T-helper 22 cell (primary cell): ENCODE measurements at places on chromosomes 7 and 10.
A peak's percentile ranks its signal among the peaks of the same experiment; 100 is the strongest.

- no peak for DNase-seq
Measured at GRCh38 chr7:28983396-28984190, 25.5 kb upstream of the TRIL start.

- no peak for DNase-seq
Measured at GRCh38 chr7:69598487-69599285, 411 bp downstream of the AUTS2 start.

- no peak for DNase-seq
Measured at GRCh38 chr7:28955356-28955717, 2.8 kb downstream of the TRIL start.

- DNase-seq, result no peak
Measured at GRCh38 chr10:91884536-91884935, 24.8 kb downstream of the FGFBP3 start.

GRCh38 chr7:154183482-154183881, 131.3 kb downstream of the DPP6 start:
- no peak for DNase-seq

GRCh38 chr7:36165059-36165458, 12.0 kb downstream of the EEPD1 start:
- DNase-seq, result no peak

- DNase-seq, result no peak
Measured at GRCh38 chr7:6436385-6436685, 11.4 kb downstream of the DAGLB start.

GRCh38 chr7:154598396-154598795, 404.5 kb downstream of the PAXIP1 start:
- no peak for DNase-seq

- DNase-seq, result no peak
Measured at GRCh38 chr10:21692916-21693315, 158.9 kb downstream of the MLLT10 start.

DNA sequence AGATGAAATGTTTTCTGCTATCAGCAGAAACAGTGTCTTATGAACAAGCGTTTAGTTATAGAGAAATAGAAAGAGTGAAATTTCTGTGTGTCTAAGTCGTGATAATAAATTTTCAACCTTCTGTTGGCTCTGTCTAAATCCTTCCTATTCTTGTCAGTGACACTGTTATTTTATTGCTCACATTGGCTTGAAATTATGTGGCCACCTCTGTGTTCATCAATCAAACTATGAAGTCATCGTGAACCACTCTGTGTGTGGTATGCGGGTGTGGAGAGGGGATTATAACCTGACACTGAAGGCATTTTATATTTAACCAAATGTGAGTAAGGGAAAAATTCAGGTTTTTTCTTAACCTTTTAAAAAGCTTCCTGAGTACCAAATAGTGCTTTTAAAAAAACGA, 12.3 kb downstream of the AOAH start:
- DNase-seq, result no peak

- no peak for DNase-seq
Measured at GRCh38 chr7:116021237-116021636, 9.3 kb downstream of the TFEC start.

- DNase-seq, result no peak
Measured at GRCh38 chr7:91383053-91383904, 119.0 kb downstream of the FZD1 start.

DNA sequence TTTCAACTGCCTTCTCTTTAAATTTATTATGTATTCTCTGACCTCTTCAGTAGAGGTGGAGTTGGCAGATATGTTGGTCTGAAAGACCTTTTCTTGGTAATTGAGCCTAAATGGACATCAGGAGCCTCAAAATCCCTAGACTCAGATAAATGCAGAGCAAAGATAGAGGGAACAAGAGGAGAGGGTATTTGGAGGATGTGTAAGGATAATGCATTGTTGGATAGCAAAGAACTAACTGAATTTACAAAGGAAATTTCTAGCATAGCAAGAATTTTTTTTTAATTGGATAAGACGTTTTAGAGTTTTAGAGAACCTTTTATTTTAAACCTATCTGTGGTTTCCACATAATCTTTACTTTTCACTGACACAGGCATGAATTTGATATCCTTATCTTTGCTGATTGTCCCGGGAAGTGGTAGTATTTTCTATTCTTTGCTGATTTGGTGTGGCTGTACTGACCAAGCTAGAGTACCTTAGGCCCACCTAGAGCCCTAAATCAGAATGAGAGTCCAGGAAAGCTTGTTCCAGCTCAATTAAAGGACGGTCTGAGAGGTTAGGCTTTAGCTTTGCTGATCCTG, 91.3 kb downstream of the NRF1 start:
- no peak for DNase-seq

DNA sequence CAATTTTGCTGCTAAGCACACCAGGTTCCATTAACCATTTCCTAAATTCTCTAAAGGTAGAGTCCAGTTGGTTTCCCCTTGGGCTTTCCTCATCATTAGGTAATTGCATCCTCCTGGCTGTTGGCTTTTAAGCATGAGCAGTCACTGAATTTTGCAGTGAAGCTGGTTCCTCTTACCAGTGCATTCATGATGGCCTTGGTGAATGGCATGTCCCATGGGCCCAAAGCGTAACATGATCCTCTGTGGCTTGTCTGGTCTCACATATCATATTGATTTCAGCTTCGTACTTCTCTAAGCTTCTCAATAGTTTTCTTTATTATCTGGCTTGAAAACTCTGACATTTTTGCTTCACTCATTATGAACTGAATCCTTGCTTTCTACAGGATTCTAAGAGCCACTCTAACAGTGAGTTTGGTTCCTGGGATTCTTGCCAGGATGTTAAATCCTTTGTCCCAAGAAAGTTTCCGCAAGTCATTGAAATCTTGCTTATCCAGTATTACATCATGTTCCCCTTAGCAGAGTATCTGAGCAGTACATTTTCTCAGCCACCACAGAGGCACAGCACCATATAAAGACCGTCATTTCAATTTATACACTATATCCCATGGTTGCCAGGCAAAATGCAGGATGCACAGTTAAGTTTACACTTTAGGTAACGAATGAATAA, 134.2 kb downstream of the PTN start:
- DNase-seq, result no peak

- DNase-seq, result peak; percentile 23
Measured at GRCh38 chr10:557792-558328, 131.6 kb downstream of the DIP2C start.

- no peak for DNase-seq
Measured at GRCh38 chr10:118304521-118304920, 37.6 kb downstream of the FAM204A start.

- no peak for DNase-seq
Measured at GRCh38 chr10:132064082-132064755, 1.5 kb upstream of the JAKMIP3 start.

- no peak for DNase-seq
Measured at GRCh38 chr7:2191016-2191415, 41.7 kb downstream of the MAD1L1 start.

- DNase-seq, result no peak
Measured at GRCh38 chr7:80882213-80882801, 36.5 kb downstream of the SEMA3C start.

DNA sequence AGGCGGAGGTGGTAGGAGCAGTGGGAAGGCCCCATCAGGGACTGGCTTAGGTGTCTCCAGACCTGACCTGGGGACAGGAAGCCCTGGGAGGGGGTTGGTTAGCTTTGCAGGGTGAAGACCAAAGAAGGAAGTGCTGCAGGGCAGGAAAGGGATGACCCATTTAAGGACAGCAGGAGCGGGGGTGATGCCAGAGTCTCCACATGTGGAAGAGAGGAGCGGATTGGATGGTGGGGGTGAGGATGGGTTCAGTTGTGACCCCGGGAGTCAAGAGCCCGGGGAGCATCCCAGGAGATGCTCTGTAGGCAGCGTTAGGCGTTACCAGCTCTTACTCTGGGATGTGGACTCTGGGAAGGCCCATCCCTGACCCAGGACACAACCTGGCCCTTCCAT, 3.1 kb upstream of the LDB3 start:
- DNase-seq, result no peak

DNA sequence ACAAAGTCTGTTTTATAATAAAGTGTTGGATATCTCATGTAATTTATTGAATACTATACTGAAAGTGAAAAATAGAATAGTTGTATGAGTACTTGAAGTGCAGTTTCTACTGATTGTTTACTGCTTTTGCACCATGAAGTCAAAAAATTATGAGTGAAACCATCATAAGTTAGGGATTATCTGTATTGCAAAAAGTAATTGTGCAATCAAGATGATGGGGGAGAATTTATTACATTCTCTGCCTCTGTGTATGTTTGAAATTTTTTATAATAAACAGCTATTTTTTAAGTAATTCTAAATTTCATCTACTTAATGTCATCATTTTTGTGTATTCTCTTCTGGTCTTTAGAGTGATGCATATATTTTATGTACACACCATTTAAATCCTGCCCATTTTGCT, 47.2 kb upstream of the TMEM273 start:
- DNase-seq, result no peak

- no peak for DNase-seq
Measured at GRCh38 chr7:45700556-45700955, 126.4 kb downstream of the ADCY1 start.

GRCh38 chr10:16519250-16519907, 2.3 kb downstream of the C1QL3 start:
- DNase-seq, result no peak

GRCh38 chr10:46006219-46006618, 24.2 kb downstream of the NCOA4 start:
- no peak for DNase-seq

DNA sequence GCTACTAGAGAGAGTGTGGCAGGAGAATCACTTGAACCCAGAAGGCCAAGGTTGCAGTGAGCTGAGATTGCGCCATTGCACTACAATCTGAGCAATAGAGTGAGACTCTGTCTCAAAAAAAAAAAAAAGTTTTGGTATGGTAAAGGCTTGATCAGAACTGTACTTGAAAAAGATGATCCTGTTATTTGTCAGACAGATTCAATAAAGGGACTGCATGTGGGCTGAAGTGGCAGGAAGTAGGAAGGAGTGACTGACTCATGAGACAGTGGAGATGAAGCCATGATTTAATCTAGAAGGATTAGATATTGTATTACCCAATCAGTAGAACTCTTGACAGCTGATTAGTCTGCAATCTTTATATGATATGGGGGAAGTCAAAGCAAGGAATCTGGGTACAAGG, 2.7 kb upstream of the TMEM254 start:
- no peak for DNase-seq

- no peak for DNase-seq
Measured at GRCh38 chr10:52597189-52597863, 175.3 kb downstream of the MBL2 start.

GRCh38 chr7:99040104-99040958, 103.6 kb downstream of the SMURF1 start:
- peak; percentile 9 for DNase-seq

DNA sequence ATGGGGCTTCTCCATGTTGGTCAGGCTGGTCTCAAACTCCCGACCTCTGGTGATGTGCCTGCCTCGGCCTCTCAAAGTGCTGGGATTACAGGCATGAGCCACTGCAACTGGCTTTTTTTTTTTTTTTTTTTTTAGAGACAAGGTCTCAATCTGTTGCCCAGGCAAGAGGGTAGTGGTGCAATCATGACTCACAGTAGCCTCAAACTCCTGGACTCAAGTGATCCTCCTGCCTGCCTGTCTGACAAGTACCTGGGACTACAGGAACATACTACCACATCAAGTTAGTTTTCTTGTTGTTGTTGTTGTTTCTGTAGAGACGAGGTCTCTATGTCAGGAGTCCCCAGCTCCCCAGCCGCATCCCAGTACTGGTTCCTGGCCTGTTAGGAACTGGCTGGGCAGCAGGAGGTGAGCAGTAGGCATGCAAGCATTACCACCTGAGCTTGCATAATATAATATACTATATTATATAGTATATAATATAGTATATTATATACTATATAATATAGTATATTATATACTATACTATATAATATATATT, 55.7 kb downstream of the TPK1 start:
- DNase-seq, result no peak

DNA sequence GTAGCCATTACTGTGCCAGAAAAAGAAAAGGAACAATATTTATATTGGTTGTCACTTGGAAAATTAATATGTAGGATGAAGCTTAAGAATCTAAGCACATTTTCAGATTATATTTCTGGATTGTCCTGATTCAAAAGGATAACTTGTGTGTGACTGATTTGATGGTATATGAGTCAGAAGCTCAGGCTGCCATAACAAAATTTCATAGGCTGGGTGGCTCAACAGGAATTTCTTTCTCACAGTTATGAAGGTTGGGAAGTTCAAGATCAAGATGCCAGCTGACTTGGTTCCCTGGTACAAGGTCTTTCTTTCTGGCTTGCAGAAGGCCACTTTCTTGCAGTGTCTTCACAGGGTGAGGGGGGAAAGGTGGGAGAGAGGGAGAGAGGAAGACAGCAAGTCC, 108.5 kb downstream of the ST7 start:
- DNase-seq, result no peak

GRCh38 chr7:148964483-148965267, 63.6 kb downstream of the PDIA4 start:
- DNase-seq, result no peak

DNA sequence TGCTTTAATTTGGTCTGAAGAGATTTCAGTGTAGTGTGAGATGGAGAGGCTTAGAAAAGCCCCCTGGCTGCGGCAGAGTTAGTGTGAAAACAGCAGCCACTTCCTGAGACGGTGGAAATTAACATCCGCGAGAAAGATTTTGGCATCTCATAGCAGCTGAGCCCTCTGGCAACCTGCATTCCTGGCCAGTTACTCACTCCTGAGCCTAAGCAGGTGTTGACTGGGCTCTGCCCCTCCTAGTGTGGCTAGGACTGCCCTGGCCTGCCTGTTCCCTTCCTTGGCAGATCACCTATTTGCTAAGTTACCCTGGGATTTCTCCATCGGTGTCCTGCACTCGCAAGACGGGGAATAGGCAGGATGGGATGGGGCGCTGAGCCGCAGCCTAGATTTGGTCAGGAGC, 57.6 kb upstream of the LMTK2 start:
- DNase-seq, result no peak
